Amygdala (tissue), 56 donors: ENCODE measurements at places on chromosomes 16 and 17.

GRCh38 chr17:18157354-18157985, 26.2 kb upstream of the ALKBH5 start:
- no peak for DNase-seq

DNA sequence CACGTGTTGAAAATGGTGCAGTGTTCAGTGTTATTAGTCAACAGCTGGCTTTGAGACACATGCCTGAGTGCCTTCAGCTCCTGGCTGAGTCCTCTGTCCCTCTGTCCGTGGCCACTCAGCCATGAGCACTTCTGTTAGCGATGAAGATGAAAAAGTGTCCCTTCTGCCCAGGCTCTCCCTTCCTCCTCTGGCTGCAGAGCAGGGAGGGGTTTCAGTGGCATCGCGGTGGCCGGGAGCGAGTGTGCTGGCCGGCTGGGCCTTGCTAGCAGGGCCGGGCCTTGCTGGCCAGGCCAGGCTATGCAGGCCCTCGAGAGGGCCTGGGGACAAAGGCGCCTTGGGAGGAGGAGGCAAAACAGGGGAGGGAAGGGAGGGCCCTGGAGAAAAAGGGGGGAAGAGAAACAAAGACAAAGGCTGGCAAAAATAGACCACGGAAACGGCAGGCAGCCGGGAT, 47.7 kb downstream of the CMIP start:
- no peak for DNase-seq

GRCh38 chr17:69450918-69451317, 36.4 kb downstream of the MAP2K6 start:
- DNase-seq, result no peak

GRCh38 chr16:11034481-11034931, 90.1 kb downstream of the CLEC16A start:
- no peak for DNase-seq

GRCh38 chr17:49914096-49914490, 54.9 kb upstream of the DLX4 start:
- no peak for DNase-seq

GRCh38 chr16:31301708-31302400, 42.1 kb downstream of the ITGAM start:
- DNase-seq, result no peak

- DNase-seq, result no peak
These were observed 14.3 kb downstream of the RAPGEFL1 start for GRCh38 chr17:40191237-40192208.

- DNase-seq, result no peak
These were observed 28.6 kb downstream of the C16orf74 start for GRCh38 chr16:85722128-85722893.

- no peak for DNase-seq
These were observed 3.8 kb downstream of the TTYH2 start for GRCh38 chr17:74217037-74217730.

GRCh38 chr17:29586676-29587469, 2.6 kb downstream of the GIT1 start:
- DNase-seq, result no peak
